ENCODE measurements at places on chromosomes 7 and 10.

- no peak for DNase-seq
Observed at GRCh38 chr7:27062946-27063345, 32.9 kb downstream of the HOXA1 start.

GRCh38 chr10:71864911-71865361, 13.9 kb upstream of the PSAP start:
- DNase-seq: peak; percentile 65

- peak; percentile 22 for DNase-seq
Observed at GRCh38 chr7:7201578-7202374, 19.4 kb downstream of the C1GALT1 start.

DNA sequence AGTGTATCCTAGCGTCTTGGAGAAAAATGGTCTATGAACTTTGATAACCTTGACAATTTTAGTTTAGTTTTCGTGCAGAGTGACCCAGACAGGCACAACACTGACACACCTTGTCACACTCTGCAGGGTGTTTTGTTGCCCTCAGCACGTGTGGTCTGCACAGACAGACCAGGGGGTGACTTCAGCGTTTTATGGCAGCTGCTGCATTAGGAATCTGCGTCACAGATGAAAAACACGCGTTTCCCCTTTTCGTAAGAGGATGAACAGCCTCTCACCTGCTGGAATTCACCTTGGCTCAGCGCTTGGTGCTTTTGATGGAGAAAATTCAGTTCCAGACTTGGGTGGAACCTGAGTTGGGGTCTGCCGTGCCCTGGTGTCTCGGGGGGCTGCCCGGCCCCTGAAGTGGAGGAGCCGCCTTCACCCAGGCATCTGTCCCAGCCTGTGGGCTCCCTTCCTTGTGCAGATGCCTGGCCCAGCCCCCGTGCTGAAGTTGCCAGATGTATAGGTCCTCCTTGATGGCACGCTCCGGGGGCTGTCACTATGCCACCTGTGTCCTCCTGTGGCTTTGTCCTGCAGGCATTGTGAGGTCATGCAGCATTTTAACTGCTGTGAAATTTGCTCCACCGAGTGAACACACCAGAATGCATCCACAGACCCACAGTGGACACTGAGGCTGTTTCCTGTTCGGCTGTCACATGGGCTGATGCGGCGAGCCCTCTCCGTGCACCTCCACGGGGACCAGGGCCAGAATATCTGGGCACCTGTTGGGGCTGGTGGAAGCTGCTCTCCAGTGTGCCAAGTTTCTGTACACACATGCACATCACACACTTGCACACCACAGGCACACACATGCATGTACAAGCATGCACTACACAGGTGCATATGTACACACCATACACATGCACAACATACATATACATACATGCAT, 18.3 kb downstream of the INPP5A start:
- no peak for DNase-seq

GRCh38 chr10:69465457-69466157, 14.3 kb downstream of the TSPAN15 start:
- DNase-seq: no peak

GRCh38 chr7:32532086-32532485, 36.8 kb downstream of the AVL9 start:
- no peak for DNase-seq

DNA sequence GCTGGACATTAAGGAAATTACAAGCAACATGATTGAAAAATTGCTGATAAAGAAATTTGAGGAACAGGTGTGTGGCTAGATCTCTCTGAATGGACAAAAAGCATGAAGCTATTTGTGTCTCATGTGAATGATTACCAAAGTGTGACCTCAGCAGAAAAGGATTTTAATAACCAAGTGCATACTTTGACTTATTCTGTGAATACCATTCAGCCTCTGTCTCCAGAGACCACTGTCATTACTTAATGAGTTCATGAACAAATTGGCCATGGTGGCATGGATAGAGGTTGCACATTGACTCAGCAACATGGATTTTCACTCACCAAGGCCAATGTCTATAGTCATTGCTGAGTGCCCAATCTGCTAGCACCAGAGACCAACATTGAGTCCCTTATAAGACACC, 874.6 kb upstream of the POT1 start:
- DNase-seq: no peak

DNA sequence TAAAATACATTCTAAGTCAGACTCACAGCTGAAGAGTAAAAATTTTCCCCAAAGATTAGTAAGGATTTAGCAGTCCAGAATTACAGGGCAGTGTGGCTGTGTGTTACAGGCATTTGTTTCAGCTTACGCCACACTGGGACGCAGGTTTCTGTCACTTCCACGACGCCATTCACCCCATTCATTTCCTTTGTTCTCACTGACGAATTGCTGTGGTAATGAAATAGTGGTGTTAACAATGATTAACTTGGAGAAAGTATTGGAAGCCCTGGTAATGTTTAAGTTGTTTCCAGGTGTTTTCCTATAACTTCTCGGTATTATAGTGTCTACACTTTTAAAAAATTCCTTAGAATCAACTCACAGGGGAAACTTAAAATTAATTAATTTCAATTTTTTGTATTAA, 370.9 kb downstream of the SH2D4B start:
- no peak for DNase-seq

DNA sequence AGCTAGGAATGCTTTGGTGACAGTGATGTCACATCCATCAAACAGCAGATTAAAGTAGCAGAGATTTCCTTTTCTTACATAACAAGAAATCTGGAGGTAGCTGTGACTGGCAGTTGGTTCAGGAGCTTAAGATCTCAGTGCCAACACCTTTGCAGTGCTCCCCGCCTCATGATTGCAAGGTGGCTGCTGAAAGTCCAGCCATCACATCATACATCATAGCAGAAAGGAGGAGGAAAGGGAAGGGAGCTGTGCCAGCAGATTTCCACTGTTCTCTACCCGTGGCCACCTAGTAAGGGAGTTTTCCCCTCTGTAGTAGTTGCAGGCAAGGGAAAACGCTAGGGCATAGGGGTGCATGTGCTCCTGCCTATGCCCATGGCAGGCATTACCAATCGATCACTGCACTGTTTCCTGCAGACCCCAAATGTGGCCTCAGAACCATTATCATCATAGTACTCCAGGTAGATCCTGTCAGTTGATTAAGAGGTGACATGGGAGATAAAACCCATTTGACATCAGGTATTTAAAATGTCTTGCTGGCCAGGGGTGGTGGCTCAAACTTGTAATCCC, 57.9 kb upstream of the GTF2IRD1 start:
- no peak for DNase-seq

DNA sequence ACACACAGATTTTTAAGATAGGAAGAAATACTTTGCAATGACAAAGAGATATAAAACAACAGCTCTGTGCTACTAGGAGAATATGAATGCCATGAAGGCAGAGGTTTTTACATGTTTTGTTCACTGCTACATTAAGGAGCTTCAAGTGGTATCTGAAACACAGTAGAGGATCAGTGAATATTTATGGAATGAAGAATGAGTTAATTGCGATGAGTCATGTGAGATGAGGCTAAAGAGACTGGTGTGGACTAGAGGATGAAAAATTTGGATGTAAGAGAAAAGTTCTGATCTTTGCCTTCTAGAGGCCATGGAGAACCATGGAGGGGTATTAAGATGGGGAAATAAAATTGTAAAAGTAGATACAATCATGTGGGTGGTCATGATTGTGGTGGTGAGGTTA, 434.2 kb downstream of the PHTF2 start:
- DNase-seq: no peak

GRCh38 chr7:132386201-132386681, 190.0 kb downstream of the PLXNA4 start:
- DNase-seq: no peak

GRCh38 chr10:92111336-92111939, 179.4 kb downstream of the CPEB3 start:
- no peak for DNase-seq

DNA sequence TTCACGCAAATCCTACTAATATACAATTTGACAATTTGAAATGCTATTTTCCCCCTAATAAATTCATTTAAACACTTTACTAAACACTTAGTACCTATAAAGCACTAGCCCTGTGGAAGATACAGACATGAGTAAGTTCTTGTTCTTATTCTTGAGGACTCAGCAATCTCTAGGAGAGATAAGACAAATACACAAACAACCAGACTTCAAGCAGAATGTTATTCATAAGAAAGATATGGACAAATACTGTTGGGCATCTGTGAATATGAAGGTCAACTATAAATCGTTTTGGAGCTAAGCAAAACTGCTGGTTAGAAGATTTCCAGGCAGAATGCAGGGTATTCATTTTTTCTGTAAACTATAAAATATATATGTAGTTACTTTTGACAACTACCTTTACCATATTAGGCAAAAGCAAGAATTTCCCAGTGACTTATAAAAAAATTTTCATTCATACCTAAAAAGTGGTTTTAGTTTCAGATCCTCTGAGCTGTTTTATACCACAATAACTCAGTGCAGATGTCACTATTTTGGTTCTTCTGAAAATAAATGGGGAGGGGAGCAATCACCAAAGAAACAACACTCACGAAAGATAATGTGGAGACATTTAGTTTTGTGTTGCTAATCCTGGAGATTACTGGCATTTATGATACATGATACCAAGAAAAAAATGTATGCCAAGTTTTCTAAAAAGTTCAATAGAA, 3.8 kb downstream of the VPS41 start:
- DNase-seq: no peak

- no peak for DNase-seq
Observed at GRCh38 chr7:139651308-139651707, 126.5 kb downstream of the HIPK2 start.

GRCh38 chr7:69765879-69766278, 167.6 kb downstream of the AUTS2 start:
- DNase-seq: no peak

GRCh38 chr7:40101201-40101600, 33.2 kb downstream of the MPLKIP start:
- DNase-seq: no peak

DNA sequence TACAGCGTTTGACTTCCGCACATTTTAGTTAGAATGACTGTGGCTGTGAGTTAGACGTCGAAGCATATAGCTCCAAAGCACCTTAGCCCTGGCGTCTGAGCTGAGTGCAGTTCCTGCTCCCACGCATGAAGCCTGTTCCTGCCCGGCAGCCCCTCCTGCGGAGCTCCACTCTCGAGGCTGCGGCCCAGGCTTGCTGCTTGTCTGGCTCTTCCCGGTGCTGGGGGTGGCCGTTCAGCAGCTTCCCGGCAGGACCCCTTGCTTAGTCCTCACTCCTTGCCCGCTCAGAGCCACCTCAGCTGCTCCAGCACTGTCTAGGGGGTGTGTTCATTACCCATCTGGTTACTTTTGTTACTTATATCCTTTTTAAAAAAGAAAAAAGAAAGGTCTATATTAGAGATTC, 88.1 kb upstream of the DNAJB6 start:
- no peak for DNase-seq

- no peak for DNase-seq
Observed at GRCh38 chr7:30934732-30935568, 23.3 kb downstream of the AQP1 start.

DNA sequence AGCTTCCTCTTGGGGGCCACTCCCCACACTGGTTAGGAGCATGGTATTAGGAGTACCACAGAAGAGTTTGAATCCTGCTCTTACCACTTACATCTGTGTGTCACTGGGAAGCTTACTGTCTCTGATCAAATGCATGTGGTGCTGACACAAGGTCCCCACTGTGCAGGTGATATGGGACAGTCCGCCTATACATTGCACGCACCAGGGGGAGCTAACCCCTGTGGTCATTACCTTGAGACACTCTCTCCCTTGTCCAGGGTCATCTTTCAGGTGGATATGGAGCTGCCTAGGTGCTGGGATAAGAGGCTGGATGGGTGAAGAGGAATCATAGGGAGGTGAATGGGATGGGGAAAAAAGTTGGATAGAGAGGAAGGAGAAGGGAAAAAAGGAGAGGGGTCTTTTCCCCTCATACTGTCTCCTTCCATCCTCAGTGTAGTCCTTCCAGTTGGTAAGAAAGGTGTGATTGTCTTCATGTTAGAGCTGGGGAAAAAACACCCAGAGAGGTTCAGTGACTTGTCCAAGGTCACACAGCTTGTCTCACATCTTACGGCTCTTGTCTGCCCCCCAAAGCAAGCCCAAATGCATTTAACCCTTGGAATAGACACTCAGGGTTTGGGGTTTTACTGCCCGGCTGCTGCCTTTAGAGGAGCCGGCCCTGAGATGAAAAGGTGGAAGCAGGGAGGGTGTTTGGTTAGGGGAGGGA, 125.9 kb downstream of the CDH23 start:
- DNase-seq: no peak

- DNase-seq: no peak
Observed at GRCh38 chr10:76937181-76937600, 700.4 kb downstream of the KCNMA1 start.

- no peak for DNase-seq
Observed at GRCh38 chr7:101634196-101634717, 5.2 kb upstream of the MYL10 start.

- DNase-seq: peak; percentile 93
Observed at GRCh38 chr7:726084-726853, at the start of gene DNAAF5. DNAAF5 (plus strand) TSS chr7:726699; CDS start chr7:726721, 22 bp downstream.

DNA sequence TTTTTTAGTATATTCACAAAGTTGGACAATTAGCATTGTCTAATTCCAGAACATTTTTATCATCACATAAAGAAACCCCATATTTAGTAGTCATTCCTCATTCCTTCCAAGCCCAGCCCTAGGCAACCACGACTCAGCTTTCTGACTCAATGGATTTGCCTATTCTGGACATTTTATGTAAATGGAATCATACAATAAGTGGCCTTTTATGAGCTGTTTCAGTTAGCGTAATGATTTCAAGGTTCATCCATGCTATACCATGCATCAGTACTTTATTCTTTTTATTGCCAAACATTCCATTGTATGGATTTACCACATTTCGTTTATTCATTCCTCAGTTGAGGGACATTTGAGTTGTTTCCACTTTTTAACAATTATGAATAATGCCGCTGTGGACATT, 249.2 kb downstream of the DYNC1I1 start:
- DNase-seq: no peak

DNA sequence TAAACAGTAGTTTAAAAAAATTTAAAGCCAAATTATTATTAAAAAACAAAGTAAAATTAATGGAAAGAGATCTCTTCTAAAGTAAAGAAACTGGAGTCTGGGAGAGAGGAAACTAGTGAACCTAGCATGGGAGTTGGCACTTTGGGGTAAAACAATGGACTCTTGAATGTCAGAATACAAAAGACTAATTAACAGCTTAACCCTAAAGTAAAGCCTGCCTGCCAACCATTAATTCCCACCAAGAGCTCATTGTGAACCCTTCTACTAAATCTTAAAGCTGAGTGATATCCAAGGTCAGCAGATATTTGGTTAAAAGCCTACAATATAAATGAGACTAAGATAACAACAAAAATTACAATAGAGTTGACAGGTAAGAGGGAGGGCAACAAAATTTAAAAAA, 36.5 kb downstream of the KMT2C start:
- no peak for DNase-seq
